ENCODE measurements at places on chromosomes 7 and 10.

DNA sequence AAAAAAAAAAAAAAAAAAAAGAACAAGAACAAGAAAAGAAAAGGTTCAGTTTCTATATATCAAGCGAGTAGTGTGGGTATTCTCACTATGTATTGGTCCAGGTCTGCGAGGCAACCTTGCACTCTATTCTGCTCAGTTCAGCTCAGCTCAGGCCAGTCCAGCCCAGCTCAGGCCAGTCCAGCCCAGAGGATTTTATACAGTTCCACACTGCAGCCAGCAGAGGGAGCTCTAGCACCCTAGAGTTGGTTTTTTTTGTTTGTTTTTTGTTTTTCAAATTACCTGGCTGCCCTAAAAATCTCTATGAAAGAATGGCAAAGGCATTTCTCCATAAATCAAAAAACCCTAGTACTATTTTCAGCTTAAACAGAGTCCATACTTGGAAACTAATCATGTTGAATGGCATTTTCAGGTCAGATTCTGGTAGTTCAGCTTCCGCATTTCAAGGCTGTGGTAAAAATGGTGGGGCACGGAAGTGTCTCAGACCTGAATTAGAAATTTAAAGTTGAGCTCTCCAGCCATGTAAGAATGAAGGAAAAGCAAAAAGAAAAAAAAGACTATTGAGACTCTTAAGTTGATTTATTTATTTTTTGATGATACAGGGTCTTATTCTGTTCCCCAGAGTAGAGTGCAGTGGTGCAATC is 55.2 kb upstream of the GSDME start:
- DNase-seq: no peak

- no peak for DNase-seq
Measured at GRCh38 chr10:122499491-122499941, 38.2 kb downstream of the HTRA1 start.

DNA sequence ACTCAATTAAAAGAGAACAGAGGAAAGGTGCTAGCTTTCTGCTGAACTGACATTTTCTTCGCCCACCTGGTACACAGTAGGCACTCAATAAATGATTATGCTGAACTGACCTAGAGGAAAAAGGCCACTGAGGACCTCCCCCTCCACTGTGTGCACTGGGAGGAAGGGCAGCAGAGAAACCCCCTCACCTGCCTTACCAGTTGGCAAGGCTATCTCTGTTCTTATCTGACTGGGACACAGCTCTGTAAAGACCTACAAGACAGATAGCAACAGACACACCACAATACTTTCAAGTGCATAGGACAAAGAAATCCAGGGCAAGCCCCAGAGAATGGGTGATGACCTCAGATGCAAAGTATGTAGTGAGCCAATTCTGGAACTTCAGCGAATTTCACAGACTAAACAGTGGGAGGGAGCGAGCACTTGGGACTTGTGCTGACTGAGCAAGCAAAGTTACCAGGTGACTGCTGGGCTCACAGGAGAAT is 30.4 kb downstream of the PDLIM1 start:
- DNase-seq: no peak

- DNase-seq: no peak
Measured at GRCh38 chr7:55574051-55574717, 1.9 kb upstream of the VOPP1 start.

GRCh38 chr10:36440539-36440938 is 684.9 kb upstream of the ANKRD30A start:
- DNase-seq: no peak

GRCh38 chr10:68073631-68074030 is 1.5 kb downstream of the HERC4 start:
- DNase-seq: no peak

GRCh38 chr10:69337296-69338132 is 59.2 kb downstream of the HK1 start:
- DNase-seq: no peak

DNA sequence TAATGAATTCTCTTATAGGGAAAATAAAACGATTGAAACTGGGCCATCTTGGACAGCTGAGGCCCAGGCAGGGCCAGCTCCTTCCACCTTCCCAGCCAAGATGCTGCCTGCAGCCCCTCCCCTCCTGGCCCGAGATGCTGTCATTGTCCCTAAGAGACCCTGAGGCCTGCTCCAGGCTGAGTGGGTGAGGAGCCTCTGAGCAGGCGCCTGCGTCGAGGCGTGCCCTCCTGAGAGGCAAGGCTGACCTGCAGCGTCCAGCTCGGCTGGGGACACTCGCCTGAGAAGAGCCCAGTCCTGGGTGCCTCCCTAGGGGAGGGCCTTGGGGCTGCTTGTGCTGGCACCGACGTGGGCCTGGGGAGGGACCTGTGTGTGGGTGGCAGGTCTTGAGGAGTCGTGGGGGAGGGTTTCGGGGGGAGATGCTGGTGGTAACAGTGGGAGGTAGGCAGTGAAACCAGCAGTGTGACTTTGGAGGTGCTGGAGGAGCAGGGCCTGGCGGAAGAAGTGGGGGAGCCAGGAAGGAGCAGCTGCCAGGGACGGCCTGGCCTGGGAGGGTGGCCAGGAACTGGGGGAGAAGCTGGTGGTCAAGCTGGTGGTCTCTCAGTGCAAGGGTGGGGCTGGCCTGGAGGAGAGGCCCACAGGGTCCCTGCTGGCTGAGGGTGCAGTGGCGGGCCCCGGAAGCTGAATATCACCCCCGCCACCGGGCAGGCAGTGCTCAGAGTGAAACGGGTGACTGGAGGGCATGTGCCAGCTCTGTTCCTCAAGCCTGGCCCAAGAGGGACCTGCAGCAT is 7.9 kb downstream of the GPR146 start:
- DNase-seq: no peak

DNA sequence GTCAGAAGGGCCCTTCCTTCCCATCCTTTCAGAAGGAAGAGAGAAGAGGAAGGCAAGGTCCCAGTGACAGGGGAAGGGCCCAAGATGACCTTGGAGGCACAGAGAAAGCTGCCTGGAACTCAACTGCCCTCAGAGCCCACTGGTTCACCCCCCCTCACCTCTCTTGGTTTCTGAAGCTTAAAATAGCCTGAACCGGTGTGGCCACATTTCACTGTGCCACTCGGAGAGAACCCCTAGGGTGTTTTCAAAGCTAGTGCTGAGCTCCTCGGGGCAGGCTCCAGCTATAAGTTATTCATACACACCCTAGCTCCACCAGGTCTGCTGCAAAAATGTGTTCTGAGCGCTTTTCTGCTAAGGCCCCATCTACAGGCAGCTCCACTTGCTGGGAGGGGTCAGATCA is 60.9 kb upstream of the ADRB1 start:
- DNase-seq: no peak

DNA sequence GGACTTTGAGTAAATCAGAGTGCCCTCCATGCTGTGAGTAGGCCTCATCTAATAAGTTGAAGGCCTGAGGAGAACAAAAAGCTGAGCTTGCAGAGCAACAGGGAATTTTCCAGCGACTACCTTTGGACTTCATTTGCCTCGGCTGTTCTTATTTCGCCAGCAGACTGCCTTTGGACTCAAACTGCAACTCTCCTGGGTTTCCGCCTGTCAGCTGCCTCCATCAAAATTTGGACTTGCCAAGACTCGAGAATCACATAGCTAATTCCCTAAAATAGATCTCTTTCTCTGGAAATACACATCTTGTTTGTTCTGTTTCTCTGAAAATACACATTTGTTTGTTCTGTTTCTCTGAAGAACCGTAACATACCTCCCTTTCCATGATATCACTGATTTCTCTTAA is 93.8 kb downstream of the ITGB8 start:
- no peak for DNase-seq

DNA sequence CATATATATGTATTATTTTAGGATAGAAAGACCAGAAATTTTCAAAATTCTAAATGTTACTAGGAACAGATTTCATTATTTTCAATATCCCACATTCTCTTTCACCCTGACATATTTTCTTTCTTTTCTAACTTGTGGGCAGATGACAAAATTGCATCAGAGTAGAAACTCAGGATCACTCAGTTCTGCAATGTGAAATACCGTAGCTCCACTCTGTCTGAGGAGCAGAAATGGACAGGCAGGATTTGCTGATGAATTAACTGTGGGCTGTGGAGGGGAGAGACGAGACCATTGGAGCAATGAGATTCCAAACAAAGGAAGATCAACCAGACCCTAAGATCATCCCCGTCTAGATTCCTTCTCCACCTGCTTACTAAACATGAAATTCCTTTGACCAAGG is 37.0 kb upstream of the SVOPL start:
- DNase-seq: no peak

DNA sequence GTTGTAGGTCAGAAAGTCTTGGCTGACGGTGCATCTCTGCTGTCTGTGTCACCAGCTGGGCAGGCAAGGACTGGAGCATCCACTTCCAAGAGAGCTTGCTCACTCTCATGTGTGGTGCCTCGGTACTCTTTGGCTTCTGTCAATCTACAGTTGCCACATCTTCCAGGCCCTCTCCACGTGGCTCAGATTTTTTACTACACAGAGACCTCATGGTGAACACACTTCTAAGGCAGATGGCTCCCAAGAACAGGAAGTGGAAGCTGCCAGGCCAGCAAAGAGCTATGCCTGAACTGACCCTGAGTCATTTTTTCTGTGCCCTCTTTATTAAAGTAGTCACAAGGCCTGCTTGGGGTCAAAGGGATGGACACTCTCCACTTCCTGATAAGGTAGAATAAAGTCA is 351.5 kb upstream of the AUTS2 start:
- DNase-seq: no peak

DNA sequence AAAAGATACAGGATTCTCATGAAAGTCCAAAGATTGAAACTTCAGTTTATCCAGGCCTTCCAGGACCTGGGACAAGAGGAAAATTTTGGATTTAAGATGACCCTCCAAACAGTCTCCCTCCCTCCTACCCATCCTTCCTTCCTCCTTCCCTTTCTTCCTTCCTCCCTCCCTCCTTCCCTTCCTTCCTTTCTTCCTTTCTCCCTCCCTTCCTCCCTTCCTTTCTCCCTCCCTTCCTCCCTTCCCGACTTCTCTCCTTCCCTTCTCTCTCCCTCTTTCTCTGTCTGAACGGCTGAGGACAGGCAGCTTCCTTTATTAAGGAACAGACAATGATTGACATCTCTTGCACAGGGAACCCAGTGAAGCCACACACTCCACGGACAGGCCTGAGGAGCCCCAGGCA is 23.3 kb downstream of the SFTPD start:
- no peak for DNase-seq

DNA sequence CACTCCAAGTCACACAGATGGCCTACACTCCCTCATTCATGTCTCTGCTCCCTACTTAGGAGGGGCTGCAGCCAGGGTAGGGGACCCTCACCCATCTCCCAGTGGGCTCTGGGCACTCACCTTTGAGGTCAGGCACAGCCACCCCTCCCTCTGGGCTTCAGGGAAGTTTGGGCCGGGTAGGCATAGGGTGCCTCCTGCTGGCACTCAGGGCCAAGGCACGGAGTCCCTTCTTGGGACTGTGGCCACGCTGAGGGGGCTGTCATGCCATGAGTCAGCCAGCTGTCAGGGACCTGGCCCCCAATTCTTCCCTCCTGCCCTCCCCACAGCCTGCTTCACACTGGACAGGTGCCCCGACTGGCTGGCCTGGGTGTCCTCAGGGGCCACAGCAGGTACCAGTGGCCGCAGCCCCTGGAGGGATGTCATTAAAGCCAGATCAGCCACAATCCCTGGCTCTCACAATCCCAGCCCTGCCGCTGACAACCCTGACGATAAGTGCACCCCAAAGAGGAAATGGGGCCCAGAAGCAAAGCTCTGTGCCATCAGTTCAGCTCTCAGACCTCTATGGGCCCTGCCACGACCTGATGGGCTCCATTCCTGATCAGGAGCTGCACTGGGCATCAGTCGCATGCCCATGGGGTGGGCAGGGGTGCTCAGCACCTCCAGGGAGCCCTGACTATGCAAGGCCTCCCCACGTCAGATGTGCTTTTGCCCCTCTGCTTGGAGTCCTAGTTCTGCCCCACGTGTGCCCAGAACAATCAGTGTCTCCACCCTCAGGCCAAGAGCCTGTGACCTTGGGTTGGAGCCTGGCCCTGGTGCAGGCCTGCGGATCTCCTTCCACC is 34.1 kb upstream of the RET start:
- DNase-seq: no peak

DNA sequence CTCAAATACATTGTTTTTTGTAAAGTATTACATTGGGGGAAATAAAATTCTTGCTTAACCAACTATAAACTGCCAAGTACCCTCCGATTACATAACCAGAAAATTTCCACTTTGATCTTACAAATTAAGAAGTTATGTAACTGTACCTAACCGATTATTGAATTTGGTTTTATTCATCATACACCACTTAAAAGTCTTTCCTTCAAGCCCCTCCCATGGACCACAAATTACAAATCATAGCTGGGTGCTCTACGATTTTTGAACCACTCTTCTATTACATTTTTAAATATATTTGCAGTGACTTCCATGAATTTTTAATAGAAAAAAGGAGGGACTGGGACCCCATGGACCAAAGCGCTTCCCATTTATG is 630 bp downstream of the ZNF680 start:
- DNase-seq: no peak

DNA sequence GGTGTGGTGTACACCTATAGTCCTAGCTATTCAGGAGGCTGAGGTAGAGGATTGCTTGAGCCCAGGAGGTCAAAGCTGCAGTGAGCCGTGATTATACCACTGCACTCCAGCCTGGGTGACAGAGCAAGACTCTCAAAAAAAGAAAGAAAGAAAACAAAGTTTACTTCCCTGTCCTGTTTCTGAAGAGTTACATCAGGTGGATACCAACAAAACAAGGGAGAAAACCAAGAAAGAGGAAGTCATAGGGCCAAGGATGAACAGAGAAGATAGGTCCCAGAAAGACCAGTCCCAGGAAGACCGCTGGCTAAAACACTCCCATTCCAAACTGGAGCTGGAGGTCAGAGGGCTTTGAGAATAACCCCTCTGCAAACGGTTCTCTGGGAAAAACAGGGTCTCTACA is 13.5 kb downstream of the MACROH2A2 start:
- no peak for DNase-seq

DNA sequence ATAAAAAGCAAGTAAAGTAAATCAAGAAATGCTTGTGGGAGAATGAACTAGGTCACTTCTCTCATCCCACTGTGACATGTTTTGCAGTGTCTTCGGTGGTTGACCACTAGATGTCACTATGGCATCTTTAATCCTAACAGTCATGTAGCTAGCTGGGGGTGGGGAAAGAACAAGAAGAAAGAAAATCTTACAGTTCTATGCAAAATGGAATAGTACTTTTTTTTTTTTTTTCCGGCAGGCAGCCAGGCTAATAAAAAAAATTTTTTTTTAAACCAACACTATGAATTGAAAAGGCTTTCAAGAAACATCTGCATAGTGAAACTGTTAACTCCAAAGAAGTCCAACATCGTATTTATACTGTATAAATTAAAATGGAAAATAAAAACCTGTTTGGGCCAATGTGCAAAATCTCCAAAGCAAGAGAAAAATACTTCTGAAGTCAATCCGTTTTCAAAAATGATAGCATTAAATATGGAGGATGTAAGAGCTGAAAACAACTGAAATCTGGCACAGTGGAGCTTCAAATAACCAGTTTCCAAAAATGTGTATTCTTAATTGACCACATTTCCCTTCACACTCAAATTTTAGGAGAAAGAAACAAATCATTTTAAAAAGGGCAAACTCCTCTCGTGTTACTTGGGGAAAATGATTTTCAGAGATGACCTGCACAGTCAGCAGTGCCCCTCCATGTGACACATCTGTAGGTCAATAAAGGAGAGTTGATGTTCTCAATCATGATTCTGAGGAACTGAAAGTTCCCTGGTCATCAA is 38.5 kb downstream of the CDK1 start:
- DNase-seq: peak; percentile 53

GRCh38 chr7:136492366-136492765 is 376.1 kb upstream of the CHRM2 start:
- no peak for DNase-seq

GRCh38 chr10:88689366-88689765 is 16.7 kb upstream of the LIPK start:
- DNase-seq: no peak

GRCh38 chr10:116665541-116666125 is 44.9 kb downstream of the PNLIPRP2 start:
- DNase-seq: no peak

Measured in GM18507 (cell line).